NCI-H1105 (cell line): ENCODE measurements at places on chromosomes 7 and 10.

DNA sequence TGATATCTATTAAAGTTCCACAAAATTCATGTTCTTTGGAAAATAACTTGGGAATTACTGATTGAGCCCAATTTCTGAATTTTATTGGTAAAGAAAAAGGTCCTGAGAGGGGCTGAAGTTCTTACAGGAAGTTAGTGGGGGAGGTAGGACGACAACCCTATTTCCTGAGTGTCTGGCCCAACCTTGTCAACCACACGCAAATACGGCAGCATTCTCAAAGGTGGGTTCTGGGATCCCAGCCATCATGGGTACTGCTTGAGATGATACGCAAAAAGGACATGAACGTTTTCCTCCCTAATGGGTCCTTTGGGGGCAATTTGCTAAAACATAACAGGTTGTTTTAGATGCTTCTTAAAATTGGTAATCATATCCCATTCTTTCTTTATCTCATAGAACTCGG lies 2.7 kb upstream of the PDCD4 start:
- DNase-seq = no peak

GRCh38 chr10:126372396-126372795 lies 15.9 kb downstream of the ADAM12 start:
- no peak for DNase-seq

GRCh38 chr7:122304319-122304975 lies at the start of gene FEZF1:
TSS of gene FEZF1 (minus strand) at chr7:122304750. CDS start at chr7:122304437, 313 bp downstream.
- peak; percentile 46 for DNase-seq

DNA sequence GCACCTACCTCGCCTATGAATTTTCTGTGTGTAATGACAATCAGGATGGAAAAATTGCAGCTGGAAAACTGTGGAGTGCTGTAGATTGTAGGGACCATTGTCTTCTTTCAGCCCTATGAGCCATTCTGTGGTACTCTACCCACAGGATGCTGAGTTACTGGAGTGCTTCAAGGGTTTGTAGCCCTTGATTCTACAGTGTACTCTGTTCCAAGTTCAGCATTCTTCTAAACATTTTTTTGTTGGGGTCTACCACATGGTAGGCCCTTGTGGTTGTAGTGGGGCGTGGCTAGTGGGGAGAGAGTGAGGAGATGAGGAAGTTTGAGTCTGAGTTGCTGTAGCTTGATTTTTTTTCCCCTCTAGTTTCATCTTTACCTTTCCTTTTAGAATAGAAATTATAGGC lies 33.5 kb downstream of the REEP3 start:
- no peak for DNase-seq

DNA sequence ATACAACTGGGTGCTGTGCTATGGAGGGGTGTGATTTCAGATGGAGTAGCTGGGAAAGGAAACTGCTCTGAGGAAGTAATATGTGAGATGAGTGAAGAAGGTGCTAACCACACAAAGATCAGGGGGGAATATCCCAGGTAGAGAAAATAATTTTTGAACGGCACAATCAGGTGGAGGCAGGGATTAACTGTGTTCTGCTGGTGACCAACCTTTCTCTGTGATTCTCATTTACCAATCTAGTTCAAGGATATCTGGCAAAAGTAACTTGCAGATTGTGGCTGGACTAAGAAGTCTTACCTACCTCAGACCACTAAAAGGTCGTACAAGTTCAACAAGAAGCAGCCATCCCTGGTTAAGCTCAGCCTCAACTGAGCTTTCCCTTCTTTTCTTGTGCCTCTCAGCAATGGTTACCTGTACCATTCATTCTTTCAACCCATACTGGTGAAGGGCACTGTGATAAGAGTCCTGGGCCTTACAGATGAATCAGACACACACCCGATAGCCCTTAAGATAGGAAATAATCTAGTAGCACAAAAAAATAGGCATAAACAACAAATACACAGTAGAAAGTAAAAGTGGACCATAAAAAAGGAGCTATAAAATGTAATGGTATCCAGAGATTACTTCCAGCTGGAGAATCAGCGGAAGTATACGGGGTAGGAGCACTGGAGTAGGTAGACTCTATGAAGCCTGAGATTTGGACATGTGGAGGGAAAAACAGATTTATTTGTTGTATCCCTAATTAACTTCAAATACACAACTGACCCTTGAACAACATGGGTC lies 96.6 kb downstream of the UBE2H start:
- DNase-seq = no peak

DNA sequence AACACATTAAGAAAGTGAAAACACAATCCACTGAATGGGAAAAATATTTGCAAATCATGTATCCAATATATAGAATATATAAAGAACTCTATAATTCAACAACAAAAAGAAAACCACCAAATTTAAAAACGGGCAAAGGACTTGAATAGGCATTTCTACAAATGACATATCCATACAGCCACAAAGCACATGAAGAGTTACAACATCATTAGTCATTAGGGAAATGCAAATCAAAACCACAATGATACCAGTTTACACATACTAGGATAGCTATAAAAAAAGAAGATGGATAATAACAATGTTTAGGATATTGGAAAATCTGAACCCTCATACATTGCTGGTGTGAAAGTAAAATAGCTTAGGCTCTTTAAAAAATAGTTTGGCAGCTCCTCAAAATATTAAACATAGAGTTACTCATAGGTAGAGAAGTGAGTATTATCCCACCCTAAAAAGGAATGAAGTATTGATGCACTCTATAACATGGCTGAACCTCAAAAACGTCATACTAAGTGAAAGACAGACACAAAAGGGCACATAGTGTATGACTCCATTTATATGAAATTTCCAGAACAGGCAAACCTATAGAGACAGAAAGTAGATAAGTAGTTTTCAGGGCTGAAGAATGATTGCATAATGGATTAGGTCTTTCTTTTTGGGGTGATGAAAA lies 4.5 kb downstream of the ZPBP start:
- no peak for DNase-seq

DNA sequence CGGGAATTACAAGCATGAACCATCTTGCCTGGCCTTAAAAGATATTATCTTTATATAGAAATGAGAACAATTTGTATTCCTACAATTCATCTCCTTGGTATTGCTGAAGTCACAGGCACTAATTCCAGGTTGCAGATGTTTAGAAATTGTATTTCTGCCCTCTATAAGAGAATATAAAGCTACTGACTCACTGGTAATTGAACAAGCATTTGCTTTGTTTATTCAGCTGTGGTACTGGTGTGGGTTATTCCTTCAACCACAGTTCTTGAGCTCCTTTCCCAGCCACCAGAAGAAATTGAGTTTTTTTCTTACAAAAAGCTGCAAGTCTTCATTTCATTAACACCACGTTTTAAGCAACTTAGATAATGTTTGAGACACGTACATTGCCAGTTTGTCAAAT lies 29.0 kb upstream of the MPP7 start:
- DNase-seq = no peak

DNA sequence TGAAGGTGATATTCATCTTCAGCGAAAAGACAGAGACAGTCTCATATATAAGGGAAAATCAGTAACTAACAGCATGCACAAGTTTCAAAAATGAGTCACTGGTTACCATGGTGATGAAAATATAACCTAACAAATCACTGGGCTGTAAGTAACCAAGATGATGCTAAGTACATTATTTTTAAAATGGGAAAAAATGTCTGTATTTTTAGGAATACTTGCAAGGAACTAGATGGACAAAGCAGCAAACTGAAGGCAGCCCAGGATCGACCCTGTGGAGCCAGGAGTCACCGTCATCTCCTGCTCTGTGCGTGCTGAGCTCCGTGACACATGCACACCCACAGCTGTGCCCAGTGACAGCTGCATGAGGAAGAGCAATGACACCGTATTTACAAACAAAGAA lies 137.3 kb downstream of the ELMO1 start:
- no peak for DNase-seq

DNA sequence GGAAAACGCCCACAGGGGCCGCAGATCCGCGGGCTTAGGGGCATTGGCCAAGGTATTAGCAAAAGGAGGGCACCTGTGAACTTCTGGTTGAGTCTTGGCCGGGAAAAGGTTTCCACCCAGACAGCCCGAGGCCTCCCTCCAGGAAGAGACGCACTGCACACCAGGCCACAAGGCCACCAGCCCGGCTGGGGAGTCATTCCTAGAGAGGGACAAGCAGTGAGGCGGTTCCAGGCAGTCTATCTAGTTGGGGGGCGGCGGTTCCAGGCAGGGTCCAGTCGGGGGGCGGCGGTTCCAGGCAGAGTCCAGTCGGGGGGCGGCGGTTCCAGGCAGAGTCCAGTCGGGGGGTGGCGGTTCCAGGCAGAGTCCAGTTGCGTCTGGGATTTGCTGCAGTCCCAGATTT lies 518.5 kb downstream of the GLRX3 start:
- DNase-seq = no peak
